ENCODE measurements at places on chromosomes 2 and 18. TPM values are rescaled to one million over a fixed set of nuclear protein-coding genes. Genes with fewer than 3 reads are reported as not detected.

IL1A gene
- not detected for total RNA-seq

VWA3B gene
- total RNA-seq: not detected

BOK gene
- not detected for total RNA-seq

BOLL gene
- not detected for total RNA-seq

SPATS2L gene
- 47.1 TPM for total RNA-seq

LOXL3 gene
- total RNA-seq: 0.62 TPM

ANKRD30B gene
- not detected for total RNA-seq

LINC00305 gene
- total RNA-seq: not detected

- no peak overlapping the region for H3K27ac ChIP-seq
- H3K27me3 ChIP-seq: no peaks in the 10 kb centered on the region
- H3K4me3 ChIP-seq: no peak overlapping the region
- no peak for DNase-seq
- H3K36me3 ChIP-seq: no peaks in the 10 kb centered on the region
- H3K4me1 ChIP-seq: no peaks in the 10 kb centered on the region
These were observed 263.8 kb downstream of the HNMT start for GRCh38 chr2:138228101-138228500.

DNA sequence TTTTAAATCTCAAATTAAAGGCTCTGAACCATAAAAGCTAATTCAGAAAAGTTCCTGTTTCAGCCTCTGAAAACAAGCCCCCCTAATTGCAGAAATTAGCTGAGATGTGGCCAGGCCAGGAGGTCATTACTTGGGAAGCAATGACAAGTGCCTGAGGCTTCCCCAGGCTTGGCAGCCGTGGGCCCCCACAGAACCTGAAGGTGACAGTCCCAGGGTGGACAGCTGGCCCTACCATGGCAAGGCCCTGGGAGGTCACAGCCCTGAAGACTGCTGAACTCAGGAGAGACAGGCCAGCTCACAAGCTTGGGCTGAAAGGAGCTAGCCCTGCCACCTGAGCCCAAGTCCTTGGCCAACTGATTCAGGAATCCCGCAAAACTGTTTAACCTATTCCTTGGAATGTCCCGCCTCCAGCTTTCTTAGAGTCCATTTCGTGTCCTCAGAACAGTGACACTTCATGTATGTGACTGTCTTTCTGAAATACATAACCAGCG lies 54.3 kb upstream of the PKDCC start:
- DNase-seq: no peak
- H3K4me1 ChIP-seq: no peaks in the 10 kb centered on the region
- H3K4me3 ChIP-seq: no peak overlapping the region
- peaks cover 7% of the 10 kb centered on the region for H3K27me3 ChIP-seq

DNA sequence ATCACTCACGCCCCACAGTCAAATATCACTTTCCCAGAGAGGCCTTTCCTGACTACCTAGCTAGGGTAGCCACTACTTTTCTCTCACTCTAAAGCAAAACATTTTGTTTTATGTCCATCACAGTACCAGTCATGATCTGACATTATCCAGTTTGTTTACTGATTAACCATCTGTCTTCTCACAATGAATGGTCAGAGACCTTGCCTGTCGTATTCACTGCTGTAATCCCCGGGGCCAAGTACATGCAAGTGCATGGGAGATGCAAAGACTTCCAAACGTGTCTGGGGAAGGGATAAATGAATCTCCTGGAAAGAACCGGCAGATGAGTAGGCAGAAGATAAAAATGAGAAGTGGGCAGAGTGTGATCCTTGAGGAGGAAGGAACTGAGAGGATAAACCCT lies 39.7 kb downstream of the THUMPD2 start:
- H3K4me1 ChIP-seq: peaks cover 10% of the 10 kb centered on the region
- DNase-seq: no peak
- H3K4me3 ChIP-seq: no peak overlapping the region
- peaks cover 51% of the 10 kb centered on the region for H3K36me3 ChIP-seq

GRCh38 chr2:118845522-118846441 lies 1.7 kb downstream of the EN1 start:
- H3K4me3 ChIP-seq: peak overlapping the region; percentile 35
- H3K27me3 ChIP-seq: peaks cover 86% of the 10 kb centered on the region

- H3K4me1 ChIP-seq: peaks cover 2% of the 10 kb centered on the region
- peaks cover 2% of the 10 kb centered on the region for H3K36me3 ChIP-seq
- H3K27me3 ChIP-seq: no peaks in the 10 kb centered on the region
- H3K27ac ChIP-seq: no peak overlapping the region
These were observed 48.4 kb downstream of the CARF start for GRCh38 chr2:202960524-202960923.

GRCh38 chr2:241769819-241770184 lies 6.8 kb upstream of the GAL3ST2 start:
- H3K27ac ChIP-seq: no peak overlapping the region
- no peaks in the 10 kb centered on the region for H3K27me3 ChIP-seq
- H3K4me1 ChIP-seq: peaks cover 5% of the 10 kb centered on the region
- no peak for DNase-seq
- H3K36me3 ChIP-seq: no peaks in the 10 kb centered on the region

- no peak overlapping the region for H3K27ac ChIP-seq
- peaks cover 2% of the 10 kb centered on the region for H3K27me3 ChIP-seq
- H3K4me3 ChIP-seq: no peak overlapping the region
These were observed 105.0 kb downstream of the SH3BP4 start for GRCh38 chr2:235056768-235057167.

DNA sequence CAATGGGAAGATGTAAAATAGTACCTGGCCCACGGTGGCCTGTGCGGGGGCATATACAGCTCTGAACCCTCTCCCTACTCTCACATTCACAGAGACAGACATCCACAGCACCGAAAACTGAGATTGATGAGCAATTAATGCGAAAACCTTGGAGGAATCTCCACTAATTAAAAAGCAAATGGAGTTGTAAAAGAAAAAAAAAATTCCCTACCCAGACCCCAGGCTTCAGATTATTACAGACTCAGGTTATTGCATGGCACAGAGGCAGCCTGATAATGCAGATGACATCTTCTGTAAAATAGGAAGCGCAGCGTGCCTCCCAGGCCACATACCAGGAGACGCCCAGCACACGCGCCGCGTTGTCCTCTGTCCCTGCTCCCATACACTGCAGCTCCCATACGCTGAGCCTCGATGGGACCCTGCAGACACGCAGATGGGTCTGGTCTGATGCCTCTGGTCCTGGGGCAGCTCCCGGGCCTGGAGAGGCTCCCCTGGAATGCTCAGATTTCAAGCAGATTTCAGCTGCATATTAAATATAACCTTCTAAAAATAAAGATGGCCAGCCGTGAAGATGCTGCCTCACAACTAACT lies 496.1 kb upstream of the MYT1L start:
- no peaks in the 10 kb centered on the region for H3K4me1 ChIP-seq
- H3K27ac ChIP-seq: no peak overlapping the region
- no peak for DNase-seq
- H3K4me3 ChIP-seq: no peak overlapping the region
- no peaks in the 10 kb centered on the region for H3K36me3 ChIP-seq

GRCh38 chr2:10120877-10121574 lies 1.5 kb upstream of the RRM2 start:
- H3K4me1 ChIP-seq: peaks cover 37% of the 10 kb centered on the region
- H3K27me3 ChIP-seq: no peaks in the 10 kb centered on the region
- no peak for DNase-seq
- H3K4me3 ChIP-seq: peak overlapping the region; percentile 99

- no peak overlapping the region for H3K27ac ChIP-seq
- no peak for DNase-seq
- no peaks in the 10 kb centered on the region for H3K36me3 ChIP-seq
- no peaks in the 10 kb centered on the region for H3K4me1 ChIP-seq
- peaks cover 13% of the 10 kb centered on the region for H3K27me3 ChIP-seq
- H3K4me3 ChIP-seq: no peak overlapping the region
These were observed 147.9 kb downstream of the GALNT3 start for GRCh38 chr2:165645930-165646831.

- no peak overlapping the region for H3K27ac ChIP-seq
- H3K4me3 ChIP-seq: no peak overlapping the region
- H3K27me3 ChIP-seq: no peaks in the 10 kb centered on the region
- peaks cover 4% of the 10 kb centered on the region for H3K36me3 ChIP-seq
- peaks cover 61% of the 10 kb centered on the region for H3K4me1 ChIP-seq
These were observed 78.1 kb downstream of the MAP4K4 start for GRCh38 chr2:101775636-101776035.

GRCh38 chr2:102999958-103000357 lies 238.1 kb downstream of the TMEM182 start:
- no peak overlapping the region for H3K27ac ChIP-seq
- H3K27me3 ChIP-seq: peaks cover 6% of the 10 kb centered on the region
- no peaks in the 10 kb centered on the region for H3K36me3 ChIP-seq
- H3K4me1 ChIP-seq: no peaks in the 10 kb centered on the region
- H3K4me3 ChIP-seq: no peak overlapping the region

DNA sequence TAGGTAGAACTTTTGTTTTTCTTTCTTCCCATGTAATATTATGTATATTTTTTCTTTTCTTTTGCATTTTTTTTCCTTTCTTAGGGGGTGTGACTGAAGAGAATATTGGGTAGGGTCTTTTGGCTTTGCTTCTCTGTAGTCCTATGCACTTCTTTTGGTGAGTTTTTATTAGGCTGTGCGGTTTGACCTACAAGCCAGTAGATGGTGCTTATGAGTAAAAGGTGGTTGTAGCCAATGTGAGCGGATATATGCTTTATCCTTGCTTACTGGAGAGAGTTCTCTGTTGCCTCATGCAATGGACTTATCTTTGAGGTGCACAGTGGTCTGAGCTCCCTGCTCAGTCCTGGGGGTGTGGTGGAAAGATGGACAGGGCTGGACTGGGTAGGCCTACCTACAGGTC lies 52.7 kb downstream of the DSEL start:
- H3K27ac ChIP-seq: no peak overlapping the region
- H3K27me3 ChIP-seq: no peaks in the 10 kb centered on the region
- no peak overlapping the region for H3K4me3 ChIP-seq
- peaks cover under 1% of the 10 kb centered on the region for H3K36me3 ChIP-seq

DNA sequence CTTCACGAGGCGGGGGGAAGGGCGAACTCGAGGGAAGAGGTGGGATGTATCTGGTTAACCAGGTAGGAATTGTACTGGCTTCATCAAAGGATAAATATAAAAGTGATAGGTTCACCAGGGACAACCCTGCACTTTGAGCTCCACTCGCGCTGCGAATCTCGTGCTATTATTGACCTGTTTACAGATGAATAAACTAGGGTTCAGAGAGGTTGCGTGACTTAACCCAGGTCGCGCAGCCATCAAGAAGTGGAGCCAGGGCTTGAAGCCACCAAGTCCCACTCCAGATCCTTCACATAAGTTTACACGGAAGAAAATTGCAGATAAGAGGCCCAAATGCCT lies 1.4 kb upstream of the CYP1B1 start:
- peak overlapping the region; percentile 73 for H3K27ac ChIP-seq
- peaks cover 1% of the 10 kb centered on the region for H3K36me3 ChIP-seq
- peaks cover 24% of the 10 kb centered on the region for H3K4me1 ChIP-seq
- DNase-seq: no peak
- H3K4me3 ChIP-seq: peak overlapping the region; percentile 85

GRCh38 chr2:24199968-24200590 lies 25.2 kb downstream of the FAM228A start:
- peaks cover 7% of the 10 kb centered on the region for H3K36me3 ChIP-seq
- H3K4me3 ChIP-seq: no peak overlapping the region
- DNase-seq: no peak
- no peak overlapping the region for H3K27ac ChIP-seq
- peaks cover 4% of the 10 kb centered on the region for H3K27me3 ChIP-seq

DNA sequence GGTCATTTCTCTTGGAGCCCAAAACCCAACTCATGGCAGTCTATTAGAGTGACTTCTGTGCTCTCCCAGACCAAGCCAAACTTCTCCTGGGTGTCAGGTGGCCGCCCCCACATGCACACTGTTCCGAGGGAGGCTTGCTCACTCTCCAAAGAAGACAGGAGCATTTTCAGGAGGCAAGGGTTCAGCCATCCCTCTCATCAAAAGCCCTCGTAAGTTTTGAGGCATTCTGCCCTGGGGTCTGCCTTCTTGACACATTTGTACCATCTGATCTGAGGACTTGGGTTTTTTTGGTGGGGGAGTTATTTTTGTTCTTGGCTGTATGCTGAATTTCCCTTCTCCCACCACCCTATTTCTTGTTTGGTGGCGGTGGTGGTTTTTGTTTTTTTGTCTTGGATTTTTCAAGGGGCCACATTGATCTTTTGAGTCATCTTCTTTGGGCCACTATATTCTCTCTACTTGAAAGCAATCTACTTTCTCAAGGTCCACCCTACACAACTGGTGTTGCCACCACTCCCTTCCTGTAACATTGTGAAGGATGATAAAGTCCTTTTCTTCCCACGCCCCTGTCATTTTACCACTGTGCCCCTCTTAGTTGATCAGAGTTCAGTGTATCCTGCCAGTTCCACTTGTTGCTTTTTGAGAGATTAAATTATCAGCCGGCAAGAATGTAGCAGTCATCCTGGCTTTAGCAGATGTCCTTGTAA lies 255.8 kb downstream of the CYP26B1 start:
- H3K4me3 ChIP-seq: no peak overlapping the region
- DNase-seq: no peak
- no peaks in the 10 kb centered on the region for H3K36me3 ChIP-seq
- H3K27me3 ChIP-seq: no peaks in the 10 kb centered on the region
- H3K27ac ChIP-seq: no peak overlapping the region

- peak overlapping the region; percentile 90 for H3K27ac ChIP-seq
- peak overlapping the region; percentile 11 for H3K4me3 ChIP-seq
- no peaks in the 10 kb centered on the region for H3K27me3 ChIP-seq
- no peak for DNase-seq
These were observed 24.4 kb downstream of the KLF7 start for GRCh38 chr2:207141386-207141785.

DNA sequence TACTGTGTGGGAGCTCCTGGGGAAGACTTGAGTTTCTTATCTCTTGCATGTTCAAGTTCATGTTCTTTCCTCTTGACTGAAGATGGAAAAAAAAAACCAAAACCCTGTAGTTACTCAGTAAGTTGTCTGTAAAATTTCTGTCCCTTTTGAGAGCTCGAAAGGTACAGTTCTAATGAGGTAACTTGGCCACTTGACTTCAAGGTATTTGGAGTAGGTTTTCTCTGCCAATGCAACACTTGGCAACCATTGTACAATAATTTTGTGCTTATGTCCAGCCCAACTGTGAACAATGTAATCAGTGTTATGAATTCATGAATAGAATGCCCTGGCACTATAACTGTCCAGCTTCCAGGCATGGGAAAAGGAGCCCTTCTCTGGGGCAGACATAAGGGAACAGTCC lies 111.0 kb downstream of the LIPG start:
- peaks cover 2% of the 10 kb centered on the region for H3K4me1 ChIP-seq
- no peak for DNase-seq
- H3K27me3 ChIP-seq: peaks cover 34% of the 10 kb centered on the region
- H3K36me3 ChIP-seq: no peaks in the 10 kb centered on the region
- H3K27ac ChIP-seq: no peak overlapping the region

DNA sequence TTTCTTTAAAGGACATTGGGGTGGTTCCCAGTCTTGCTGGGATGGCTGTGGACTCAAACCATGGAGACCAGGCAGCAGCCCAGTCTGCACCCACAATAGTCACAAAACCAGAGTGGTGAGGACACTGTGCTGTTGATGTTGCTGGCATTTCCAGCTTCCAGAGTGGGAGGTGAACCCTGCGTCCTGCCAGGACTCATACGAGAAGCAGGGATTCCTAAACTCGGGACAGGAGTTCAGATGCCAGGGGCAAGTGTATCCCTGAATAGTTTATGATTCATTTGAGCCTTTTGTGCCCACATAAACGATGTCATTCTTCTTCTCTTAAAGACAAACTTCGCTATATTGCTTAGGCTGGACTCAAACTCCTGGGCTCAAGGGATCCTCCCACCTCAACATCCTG lies 62.8 kb downstream of the TCF7L1 start:
- H3K4me1 ChIP-seq: no peaks in the 10 kb centered on the region
- H3K27me3 ChIP-seq: peaks cover 25% of the 10 kb centered on the region
- no peak overlapping the region for H3K27ac ChIP-seq
- H3K4me3 ChIP-seq: no peak overlapping the region
- no peak for DNase-seq

GRCh38 chr2:191501561-191502168 lies 176.3 kb upstream of the NABP1 start:
- H3K4me3 ChIP-seq: no peak overlapping the region
- peaks cover 10% of the 10 kb centered on the region for H3K27me3 ChIP-seq
- H3K27ac ChIP-seq: no peak overlapping the region
- H3K4me1 ChIP-seq: no peaks in the 10 kb centered on the region
